Lung (tissue), 17 donors: ENCODE measurements at places on chromosomes 6 and 20.

DNA sequence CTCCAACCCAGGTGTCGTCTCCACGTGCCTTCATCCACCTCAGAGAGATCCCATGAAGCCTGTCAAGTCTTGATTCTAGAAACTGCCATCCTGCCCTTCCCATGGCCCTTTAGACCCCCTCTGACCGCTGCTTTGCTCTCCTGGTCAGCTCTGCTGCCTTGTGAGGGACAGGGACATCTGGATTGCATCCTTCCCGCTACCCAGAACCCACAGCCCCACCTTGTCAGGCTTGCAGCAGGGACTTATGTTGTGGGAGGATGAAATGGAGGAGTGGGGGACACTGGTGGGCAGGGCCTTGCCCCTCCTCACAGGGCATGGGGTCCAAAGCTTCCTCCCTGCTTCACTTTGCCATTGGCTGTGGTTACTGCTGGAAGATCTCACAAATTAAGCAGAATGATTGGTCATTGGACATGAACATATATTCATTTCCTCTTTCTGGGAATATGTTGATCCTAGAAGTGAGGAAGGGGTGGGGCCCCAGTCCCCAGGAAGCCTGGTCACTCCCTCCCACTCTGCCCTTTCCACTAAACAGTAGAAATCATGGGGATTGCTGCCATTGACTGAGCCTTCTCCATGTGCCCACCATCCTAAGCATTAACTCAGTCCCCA, 4.5 kb downstream of the GLP1R start:
- DNase-seq: no peak

- DNase-seq: no peak
Measured at GRCh38 chr6:33707771-33708170, 3.7 kb downstream of the UQCC2 start.

DNA sequence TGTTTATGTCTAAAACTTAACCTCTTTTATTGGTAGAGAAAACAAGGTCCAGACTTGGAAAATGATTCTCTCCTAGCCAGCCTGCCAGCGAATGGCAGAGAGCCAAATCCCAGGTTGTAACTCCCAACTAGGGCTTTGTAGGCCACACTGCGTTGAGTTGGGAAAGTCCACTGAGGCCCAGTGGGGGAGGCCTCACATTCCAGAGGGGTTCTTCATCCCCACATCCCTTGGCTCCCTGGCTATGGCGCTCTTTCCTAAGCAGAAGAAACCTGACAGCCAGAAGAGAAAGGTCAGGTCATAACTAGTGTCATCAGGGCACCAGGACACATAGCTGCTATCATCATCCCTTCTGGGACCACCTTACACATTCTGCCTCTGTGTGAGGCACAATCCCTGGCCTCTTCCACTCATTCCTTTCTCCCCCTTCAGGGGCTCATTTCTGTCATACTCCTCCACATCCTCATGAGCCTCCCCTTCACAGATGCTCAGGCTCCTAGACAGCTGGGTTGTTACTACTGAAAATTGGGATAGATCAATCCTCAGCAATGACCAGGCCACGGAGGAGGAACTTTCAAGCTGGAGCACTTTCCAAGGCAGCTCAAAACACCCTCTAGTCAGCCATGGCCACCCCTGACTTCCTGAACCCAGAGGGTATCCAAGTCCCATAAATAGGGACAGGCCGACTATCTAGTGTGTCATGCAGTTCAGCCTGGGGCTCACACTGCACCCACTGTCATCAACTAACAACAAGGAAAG, 48.6 kb downstream of the TCP11 start:
- no peak for DNase-seq

GRCh38 chr6:23969344-23969743, 156.7 kb upstream of the NRSN1 start:
- no peak for DNase-seq

GRCh38 chr6:39453956-39454524, 131.5 kb upstream of the KCNK16 start:
- DNase-seq: no peak

DNA sequence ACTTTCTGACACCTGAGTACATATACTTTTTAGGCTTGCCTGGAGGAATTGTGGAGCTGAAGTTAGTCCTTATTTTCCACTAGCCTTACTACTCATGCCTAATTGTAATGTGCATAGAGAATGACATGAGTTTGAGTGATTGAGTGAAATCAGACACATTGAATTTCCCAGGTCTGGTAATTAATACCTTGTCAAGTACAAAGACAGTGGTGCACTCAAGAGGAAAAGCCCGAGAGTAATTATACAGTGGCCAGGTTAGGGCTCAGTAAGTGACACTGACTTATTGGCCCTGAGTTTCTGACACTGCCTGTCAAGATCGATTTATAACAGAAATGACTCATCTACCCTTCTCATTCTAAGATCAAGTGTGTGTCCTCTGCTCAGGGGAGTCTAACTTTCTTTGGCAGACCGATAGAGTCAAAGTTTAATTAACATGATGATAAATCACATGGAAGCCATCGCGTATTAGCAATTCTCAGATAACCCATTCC, 288.3 kb downstream of the TPBG start:
- DNase-seq: no peak

- DNase-seq: no peak
Measured at GRCh38 chr20:60131375-60131774, 173.2 kb downstream of the CDH26 start.

- no peak for DNase-seq
Measured at GRCh38 chr6:29925727-29926412, 16.5 kb upstream of the HLA-A start.

GRCh38 chr6:125340175-125340835, 38.5 kb upstream of the HDDC2 start:
- DNase-seq: no peak

GRCh38 chr6:151096255-151096612, 143.5 kb upstream of the AKAP12 start:
- DNase-seq: peak; percentile 22

DNA sequence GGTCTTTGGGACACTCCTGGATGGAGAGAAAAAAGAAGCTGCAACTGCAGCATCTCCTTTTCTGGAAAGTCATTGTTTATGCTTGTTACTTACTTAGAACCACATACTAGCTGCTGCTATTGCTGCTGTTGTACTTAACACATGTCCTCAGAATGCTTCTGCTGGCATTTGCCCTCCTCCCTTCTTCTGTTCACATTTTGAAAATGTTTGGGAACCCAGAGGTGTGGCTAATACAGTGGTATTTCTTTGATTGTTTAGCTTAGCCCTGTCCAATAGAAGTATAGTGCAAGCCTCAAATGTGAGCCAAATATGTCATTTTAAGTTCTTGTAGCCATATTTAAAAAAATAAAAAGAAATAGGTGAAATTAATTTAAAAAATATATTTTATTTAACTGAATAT, 8.4 kb downstream of the DTD1 start:
- no peak for DNase-seq

- DNase-seq: no peak
Measured at GRCh38 chr20:32285082-32285620, 7.7 kb downstream of the KIF3B start.

GRCh38 chr6:166589337-166589731, 2.9 kb upstream of the RAMACL start:
- no peak for DNase-seq

DNA sequence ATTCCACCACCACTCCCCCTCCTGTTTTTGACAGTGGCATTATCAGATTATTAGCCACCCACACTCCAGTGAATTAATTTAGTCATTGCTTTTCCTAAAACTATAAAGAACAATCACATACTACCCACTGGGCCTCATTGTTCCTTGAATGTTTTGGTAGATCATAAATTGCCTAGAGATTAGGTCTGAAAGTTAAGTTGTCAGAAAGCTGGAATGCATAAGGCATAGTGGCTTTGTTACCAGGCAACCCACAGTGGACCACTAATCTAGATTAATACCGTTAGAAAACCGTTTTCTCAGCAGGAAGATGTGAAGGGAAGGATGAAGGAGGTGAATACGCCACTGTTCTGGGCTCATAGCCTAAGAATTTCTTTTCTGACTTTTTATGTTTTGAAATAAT, 75.6 kb downstream of the SAMD3 start:
- DNase-seq: peak; percentile 51

GRCh38 chr6:34248727-34249468, at the start of gene SMIM29:
TSS of gene SMIM29 (minus strand) at chr6:34249006. CDS start at chr6:34247791, 1,215 bp downstream.
- DNase-seq: peak; percentile 98

- no peak for DNase-seq
Measured at GRCh38 chr6:169501128-169501527, 200.7 kb downstream of the WDR27 start.

DNA sequence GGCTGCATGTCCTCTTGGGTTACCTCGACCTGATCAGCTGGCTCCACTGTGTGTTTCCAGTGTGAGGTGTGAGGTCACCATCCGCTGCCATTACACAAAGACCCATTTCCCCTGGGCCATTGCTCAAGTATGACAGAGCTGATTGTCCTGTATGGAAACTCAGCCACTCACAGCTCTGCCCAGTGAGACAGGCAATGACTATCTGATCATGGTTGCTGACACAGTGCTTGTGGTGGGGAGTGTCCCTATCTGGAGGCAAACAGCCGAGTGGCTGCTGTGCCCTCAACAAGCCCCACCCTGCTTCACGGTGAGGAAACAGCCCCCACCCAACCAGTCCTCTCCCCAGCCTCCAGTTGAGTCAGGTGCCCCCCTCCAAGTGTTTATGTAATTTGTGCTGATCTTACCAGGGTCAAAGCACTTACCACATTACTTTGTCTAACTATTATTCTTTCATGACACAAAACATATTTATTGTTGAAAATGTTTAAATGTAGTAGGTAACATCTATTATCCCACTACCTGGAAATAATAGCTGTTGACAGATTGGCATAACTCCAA, 11.7 kb upstream of the MAPK13 start:
- DNase-seq: no peak

DNA sequence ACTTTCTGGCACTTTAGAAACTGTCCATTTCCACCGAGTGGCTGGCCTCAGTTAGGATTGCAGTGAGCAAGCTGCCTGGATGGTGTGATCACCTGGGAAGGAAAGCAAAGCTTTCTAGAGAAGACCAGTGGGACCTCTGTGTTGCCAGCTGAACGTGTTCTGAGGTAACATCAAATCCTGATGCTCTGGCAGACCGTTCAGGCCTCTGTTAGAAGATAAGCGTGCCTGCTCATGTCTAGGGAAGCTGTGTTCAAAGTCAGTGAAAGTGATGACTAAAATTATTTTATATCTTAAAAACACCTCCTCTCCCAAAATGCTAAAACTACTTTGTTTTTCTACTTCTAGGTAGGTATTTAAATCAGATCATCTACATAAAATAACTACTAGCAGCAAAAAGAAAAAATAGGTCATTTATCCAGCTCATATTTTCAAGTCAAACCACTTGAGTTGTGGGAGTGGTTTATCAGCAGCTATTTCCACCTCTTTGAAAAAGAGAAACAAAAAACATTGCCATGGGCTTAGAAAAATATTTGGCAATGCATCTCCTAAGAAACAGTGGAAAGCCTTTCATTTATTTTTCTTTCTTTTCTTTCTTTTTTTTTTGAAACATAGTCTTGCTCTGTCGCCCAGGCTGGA, 54.8 kb downstream of the CEP43 start:
- DNase-seq: no peak
